G401 (cell line): ENCODE measurements at places on chromosomes 5 and 9.

- no peak for DNase-seq
These were observed 6.5 kb upstream of the OXCT1 start for GRCh38 chr5:41876678-41877077.

DNA sequence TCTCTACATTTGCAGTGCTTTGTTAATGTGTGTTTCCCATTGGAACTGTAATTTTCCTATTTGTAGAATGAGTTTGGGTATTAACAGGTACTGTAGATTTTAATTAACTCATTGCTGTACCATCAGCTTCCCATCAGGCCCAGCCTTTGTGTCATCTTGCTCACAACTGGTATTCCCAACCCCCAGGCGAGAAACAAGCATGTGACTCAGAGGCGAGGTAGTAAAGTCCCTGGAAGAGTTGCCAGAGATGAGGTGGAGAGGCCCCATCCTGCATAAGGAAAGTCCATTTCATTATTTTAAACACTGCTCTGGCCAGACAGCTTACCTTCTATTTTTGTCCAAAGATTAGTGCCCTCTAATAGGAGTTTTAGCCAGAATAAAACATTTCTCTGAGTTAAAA, 29.9 kb downstream of the ADCY2 start:
- DNase-seq: no peak

DNA sequence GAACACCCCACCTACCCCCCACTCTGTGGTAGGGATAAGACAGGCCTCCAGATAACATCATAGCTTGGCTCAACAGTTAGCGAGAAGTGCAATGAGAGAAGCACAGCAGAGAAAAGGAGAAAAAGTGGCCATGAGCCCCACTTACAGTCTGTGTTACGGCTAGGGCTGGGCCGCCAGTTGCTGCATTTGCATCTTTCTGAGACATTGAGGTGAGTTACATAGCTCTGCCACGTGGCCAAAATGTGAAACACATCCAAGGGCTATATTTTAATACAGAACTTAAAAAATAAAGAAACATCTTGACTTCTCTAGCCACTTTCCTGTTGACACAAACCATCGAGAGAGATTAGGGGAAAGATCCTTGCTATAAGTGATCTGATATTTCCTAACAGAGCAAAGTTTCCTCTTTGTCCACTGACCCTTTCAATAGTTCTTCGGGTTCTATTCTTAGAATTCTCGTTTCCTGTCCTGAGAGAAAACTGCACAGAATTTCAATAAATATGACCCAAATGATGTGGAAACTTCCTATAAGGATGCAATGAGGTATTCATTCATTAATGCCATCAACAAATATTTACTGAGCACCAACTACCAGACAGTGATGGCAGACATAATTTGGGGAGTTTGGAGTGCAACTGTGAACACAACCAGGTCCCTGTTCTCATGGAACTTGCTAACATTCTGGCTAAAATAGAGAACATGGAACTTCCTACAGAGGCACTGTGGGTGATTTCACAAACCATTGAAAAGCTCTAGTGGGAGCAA, 3.2 kb upstream of the TLE4 start:
- DNase-seq: no peak

- DNase-seq: no peak
These were observed 206.3 kb downstream of the CSNK1G3 start for GRCh38 chr5:123718238-123718637.

DNA sequence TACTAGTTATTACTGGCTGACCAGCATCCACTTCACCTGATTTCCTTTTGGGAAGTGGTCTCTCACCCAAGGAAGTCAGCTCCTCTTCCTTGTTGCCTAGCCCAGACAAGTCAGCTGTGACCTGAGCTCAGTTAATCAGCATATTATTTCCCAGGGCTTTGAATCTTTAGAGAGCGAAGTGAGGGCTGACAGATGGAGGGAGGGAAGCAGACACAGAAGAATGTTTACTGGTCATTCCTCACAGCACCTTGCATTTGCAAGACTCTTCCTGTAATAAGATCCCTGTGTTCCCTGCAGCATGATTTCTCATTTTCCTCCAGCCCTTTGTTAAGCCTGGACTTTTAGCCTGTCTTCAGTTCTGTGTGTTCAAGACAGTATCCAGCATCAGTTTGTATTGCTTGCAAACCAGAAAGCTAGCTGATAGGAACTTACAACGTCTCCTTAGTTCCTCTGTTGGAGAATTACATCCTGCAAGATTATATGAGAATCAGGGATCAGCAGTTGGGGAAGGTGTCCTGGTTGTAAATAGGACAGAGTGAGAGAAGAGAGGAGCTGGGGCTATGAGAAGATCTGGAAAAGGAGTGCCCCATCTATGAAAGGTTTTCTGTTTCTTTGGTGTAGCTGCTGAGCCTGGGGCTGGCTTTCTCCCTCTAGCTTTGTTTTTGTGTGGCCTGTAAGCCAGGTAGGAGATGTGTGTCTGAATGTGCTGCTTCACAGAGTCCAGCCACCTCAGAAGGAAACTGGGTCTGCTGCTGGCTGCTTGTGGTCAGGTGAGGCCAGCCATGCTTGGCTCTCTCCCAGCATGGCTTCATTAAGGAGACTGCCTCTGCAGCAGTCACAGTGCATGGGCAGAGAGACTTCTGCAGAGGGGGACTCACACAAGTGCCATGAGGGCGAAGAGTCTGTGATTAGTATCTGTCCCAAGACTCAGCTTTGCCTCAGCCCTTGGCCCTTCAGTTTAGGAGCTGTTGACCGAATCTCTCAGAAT, 50.3 kb downstream of the MAN2A1 start:
- no peak for DNase-seq

DNA sequence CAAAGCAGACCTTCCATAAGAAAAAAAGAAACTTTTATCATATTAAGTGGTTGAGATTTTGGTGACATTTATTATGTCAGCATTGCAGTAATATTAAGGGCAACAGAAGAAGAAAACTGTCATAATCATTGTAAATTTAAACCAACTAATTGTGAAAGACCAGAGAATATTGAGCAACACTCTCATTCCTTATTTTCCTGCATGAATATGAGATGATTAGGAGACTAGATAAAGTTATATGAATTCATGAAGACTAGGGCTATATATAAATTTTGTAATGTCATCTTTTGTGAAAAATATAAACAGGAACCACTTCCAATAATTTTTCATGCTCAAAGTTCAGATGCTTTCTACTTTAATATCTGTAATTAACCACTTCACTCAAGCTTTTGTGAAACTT, 974.5 kb upstream of the CDH10 start:
- DNase-seq: no peak

DNA sequence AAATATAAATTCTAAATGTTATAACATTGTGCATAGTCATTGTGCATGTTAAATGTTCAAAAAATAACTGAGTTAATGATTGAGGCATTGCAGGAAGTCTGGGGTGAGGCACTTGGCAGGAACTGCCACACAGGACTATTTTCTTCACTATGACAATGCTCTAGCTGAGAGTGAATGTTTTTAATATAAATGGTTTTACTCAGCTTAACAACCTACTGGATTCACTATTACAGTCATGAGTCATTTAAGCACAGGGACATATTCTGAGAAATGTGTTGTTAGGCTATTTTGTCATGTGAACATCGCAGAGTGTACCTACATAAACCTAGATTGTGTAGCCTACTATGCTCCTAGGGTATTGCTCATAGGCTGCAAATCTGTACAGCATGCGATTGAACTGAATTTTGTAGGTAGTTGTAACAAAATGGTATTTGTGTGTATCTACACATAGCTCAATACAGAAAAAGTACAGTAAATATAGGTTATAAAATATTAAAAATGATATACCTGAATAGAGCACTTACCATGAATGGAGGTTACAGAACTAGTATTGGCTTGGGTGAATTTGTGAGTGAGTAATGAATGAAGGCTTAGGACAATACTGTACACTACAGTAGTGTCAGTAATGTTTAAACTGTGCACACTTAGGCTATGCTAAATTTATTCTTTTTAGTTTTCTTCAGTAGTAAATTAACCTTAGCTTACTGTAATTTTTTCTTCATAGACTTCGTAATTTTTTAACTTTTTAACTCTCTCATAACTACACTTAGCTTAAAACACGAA, 346.1 kb upstream of the PTGER4 start:
- DNase-seq: no peak

GRCh38 chr9:95447660-95448420, 68.9 kb downstream of the PTCH1 start:
- no peak for DNase-seq

DNA sequence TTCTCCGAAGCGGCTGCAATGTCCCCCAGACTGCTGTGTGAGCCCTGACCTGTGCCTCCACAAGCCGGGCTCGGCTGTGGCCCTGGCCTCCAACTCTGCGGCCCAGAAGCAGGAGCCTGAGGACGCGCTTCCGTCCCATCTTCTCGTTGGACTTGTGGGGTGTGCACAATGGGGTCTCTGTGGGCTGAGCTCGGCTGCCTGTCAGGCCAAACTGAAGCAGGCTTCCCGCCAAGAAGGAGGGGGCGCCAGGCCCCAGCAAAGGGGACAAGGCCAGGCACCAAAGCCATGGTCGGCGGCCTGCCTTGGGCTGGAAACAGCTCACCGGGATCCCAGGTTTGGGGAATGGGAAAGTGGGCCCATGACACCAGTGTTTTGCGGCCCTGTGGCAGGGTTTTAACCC, 4.1 kb downstream of the NOTCH1 start:
- DNase-seq: no peak

- DNase-seq: no peak
These were observed 30.3 kb upstream of the STX17 start for GRCh38 chr9:99876190-99876589.

DNA sequence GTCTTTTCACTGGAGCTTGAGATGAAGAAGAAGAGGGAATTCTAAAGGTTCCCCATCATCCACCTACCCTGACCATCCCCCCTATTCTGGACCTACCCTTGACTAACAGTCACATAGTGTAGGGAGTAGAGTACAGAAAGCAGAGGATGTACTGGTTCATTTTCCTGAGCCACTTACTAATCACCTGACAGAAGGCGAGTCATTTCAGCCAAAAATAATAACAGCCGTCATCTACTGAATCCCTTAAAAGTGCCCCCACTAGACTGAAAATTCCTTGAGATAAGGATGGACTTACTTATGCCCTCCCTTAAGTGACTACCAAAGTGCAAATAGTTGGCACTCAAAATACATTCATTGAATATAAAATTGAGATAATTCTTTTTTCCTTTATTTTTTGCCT, 112.2 kb downstream of the FOXD1 start:
- DNase-seq: no peak

DNA sequence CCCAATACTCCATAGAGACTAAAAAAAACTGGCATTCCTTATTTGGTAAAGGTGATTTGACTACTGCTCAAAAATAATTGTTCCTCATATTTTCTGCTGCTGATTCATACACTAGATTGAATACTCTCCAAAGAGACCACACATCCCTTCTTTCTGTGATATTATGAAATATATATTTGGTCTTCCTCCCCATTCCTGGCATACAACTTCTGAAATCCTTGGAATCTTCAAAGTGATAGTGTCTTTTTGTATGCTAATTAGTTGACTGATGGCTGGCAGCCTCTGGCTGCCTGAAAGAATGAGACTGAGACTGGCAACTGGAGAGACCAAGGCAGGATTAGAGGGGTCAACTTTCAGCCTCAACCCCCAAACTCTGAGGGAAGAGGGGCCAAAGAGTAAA, 348.0 kb upstream of the RFX3 start:
- DNase-seq: no peak

DNA sequence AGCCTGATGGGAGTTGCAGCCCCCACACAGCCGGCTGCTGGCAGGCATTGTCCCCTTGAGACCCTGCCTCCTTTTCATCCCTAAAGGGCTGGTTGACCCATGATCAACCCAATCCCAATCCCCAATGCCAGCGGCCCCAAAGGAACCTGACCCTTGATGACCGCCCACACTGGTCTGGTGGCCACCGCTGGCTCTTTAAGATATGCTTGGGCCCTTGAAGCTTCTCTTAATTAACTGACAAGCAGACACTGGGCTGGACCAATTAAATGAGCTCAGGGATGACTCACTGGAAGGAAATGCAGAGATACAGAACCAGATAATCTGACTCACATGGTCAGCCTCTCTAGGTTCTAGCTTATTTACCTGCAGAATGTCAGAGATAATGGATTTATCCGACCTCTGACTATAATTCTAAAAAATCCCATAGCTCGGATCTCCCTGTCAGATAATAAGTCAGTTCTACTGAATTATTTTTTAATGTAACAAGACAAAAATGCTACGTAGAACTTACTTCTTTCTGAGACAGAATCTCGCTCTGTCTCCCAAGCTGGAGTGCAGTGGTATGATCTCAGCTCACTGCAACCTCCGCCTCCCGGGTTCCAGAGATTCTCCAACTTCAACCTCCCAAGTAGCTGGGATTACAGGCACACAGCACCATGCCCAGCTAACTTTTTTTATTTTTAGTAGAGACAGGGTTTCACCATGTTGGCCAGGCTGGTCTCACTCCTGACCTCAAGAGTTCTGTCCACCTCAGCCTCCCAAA, 11.1 kb upstream of the MLANA start:
- no peak for DNase-seq

DNA sequence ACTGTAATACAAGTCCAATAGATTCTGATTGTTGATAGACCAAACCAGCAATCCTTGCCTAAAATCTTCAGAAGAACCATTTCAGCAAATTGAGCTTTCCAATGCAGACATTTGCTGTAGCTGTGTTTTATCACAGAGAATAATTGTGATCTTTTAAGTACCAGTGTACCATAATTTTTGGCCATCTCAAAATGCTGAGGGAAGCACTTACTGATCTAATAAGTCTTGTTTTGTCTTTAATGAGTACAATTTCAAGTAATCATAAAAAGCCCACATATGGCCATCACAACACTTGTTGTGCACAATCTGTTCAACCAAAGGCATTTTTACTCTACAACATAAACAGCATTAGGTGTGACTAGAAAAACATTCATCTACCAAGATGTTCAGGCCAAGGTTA, 159.9 kb downstream of the FBXL17 start:
- DNase-seq: no peak

- no peak for DNase-seq
These were observed 42.2 kb downstream of the F2RL2 start for GRCh38 chr5:76580981-76581380.

GRCh38 chr5:111422245-111422644, 90.1 kb downstream of the STARD4 start:
- no peak for DNase-seq

GRCh38 chr5:63233361-63233760, 654.7 kb downstream of the LRRC70 start:
- no peak for DNase-seq

- DNase-seq: no peak
These were observed 94.9 kb upstream of the NR4A3 start for GRCh38 chr9:99726758-99727157.

- DNase-seq: no peak
These were observed 6.3 kb downstream of the SHB start for GRCh38 chr9:38062498-38063362.

DNA sequence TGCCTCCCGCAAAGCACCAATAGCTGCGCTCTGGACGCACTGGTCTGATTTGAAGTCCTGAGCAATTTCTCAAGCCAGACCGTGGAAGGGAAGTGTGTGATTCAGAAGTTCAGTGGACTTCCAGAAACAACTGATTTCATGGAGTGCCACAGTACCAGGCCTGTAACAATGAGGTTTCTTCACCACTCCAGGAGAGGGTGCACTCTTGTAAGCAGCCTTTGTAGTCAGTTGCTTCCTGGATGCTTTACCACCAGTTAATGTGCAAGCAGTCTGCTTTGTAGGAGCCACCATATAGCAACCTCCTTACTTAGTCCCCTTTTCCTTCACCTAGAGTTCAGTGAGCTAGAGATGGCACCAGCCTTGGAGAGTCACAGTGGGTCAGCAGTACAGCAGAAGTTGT, 12.3 kb downstream of the CAAP1 start:
- no peak for DNase-seq
